Dorsolateral prefrontal cortex (tissue), 122 donors: ENCODE measurements at places on chromosomes 7 and 10.

DNA sequence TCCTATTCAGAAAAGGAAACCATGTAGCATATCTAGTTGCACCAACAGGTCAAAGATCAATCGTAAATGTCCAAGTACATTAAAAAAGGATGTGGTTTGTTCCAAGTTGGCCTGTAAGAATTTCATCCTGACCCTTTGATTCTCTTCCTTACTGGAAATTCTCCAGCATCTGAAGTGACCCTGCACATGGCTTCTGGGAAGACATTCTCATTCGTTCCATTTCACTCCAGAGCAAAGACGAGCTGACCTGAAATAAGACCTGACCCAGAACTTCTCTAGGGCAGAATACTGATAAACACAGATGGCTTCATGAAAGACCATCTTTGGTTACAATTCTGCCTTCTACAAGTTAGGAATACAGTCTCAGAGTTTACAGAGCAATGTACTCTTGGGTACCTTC, 39.8 kb downstream of the ASB4 start:
- DNase-seq, result no peak

DNA sequence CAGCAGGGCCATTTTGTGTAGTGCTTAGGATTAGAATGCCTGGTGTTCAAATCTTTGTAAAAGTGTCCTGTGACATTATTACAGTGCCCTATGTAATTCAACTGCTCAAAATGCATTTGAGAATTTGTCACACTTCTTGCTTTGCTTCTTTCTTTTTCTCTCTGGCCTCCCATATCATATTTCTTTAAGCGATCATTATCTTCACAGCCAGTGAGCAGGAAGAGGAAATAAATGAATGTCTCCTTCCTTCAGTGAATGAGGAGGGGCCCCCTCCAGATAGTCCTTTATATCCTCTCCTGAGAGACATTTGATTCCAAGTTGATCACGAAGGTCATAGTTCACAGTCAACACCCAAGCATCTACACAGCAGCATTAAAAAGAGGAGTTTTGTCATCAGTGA, 425.1 kb upstream of the NPVF start:
- no peak for DNase-seq

DNA sequence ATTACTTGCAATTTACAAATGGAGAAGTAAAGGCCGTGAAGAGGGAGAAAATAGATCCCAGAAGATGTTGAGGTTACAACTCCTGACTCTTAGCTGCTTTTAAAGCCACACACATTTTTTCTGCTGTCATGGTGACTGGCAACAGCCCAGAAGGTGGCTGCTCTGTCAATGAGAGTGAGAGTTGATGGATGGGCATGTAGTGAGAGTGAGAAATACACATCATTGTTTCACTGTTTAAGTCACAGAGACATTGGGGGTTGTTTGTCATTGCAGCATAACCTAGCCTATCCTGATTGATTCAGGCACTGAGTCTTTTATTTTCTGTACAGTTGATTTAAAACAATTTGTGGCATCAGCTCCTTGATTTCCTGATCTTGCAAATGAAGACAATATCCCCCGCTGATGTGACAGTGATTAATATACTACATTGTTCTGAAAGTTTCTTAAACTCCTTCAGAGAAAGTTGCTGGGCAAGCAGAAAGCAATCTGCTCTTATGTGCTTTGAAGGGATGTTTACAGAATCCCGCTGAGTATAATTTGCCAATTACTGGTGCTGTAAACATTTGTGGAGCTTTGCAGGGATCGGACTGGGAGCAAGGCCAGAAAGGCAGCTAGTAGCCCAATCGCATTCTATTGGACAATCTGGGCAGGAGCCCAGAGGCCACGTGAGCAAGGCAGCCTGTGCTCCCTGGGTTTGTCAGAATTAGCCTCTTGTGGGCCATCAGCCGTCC, 229.6 kb downstream of the PRPF18 start:
- peak; percentile 80 for DNase-seq

GRCh38 chr10:70662362-70663220, 9.7 kb upstream of the ADAMTS14 start:
- no peak for DNase-seq

GRCh38 chr10:81733542-81733941, 141.5 kb upstream of the NRG3 start:
- no peak for DNase-seq

DNA sequence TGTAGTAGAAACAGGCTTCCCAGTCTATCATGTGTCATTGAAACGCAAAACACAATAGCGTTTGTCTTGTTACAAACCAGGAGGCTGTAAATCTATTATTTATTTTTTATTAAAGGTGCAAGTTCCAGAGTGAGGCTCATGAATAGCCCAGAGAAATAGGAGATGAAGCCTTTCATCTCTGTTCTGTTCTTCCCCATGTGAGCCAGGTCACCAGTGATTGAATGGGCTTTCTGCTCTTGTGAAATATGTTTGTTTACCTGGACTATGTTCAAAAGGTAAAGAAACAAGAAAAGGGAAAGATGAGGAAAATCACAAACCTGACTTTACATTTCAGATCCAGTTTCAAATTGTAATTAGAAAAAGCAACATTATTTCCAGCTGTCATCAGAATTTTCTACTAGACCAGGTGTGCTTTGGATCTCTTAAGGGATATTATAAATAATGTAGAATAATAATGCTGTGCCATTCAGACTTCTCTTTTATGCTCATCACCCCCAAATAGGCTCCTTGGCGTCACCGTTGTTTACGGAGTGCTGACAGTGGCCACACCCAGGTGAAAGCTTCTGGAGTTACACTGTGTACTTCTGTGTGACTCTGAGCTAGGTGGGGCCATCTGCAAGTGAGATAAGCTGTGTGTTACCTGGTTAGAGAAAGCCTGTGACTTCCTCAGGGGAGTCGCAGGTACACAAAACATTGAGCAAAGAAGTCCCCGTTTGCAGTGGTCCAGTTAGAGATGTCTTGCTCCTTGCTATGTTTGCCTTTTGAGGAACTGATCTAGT, 274.9 kb downstream of the SDK1 start:
- DNase-seq, result no peak

DNA sequence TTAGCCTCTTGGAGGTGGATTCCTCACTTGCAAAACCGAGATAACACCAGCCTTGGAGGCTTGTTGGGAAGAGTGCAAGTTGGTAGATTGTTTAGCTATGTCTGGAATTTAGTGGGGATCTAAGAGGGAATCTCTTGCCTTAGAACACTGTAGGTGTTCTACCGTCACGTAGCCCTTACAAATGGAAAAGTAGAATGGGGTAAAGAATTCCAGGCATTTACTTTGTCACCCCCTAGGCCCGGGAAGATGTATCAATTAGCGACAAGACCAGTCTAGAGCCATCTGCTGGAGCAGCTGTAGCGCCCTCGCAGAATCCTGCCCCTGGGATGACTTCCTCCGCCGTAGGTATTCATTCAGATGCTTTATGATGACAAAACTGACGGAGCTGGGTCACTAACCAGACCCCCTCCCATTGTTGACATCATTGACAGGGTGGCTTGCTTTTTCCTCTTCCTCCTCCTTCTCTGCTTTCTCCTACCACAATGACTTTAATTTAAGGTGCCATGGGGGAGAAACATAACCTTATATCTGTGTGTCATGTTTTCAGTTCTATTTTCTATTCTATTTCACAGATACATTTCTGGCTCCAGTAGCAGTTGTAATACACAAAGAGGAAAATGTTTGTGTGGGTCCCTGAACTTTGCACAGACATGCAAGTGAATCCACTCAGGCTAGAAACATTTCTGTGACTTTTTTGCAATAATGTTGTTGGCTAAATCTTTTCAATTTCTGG, 262.6 kb upstream of the LYZL1 start:
- no peak for DNase-seq

DNA sequence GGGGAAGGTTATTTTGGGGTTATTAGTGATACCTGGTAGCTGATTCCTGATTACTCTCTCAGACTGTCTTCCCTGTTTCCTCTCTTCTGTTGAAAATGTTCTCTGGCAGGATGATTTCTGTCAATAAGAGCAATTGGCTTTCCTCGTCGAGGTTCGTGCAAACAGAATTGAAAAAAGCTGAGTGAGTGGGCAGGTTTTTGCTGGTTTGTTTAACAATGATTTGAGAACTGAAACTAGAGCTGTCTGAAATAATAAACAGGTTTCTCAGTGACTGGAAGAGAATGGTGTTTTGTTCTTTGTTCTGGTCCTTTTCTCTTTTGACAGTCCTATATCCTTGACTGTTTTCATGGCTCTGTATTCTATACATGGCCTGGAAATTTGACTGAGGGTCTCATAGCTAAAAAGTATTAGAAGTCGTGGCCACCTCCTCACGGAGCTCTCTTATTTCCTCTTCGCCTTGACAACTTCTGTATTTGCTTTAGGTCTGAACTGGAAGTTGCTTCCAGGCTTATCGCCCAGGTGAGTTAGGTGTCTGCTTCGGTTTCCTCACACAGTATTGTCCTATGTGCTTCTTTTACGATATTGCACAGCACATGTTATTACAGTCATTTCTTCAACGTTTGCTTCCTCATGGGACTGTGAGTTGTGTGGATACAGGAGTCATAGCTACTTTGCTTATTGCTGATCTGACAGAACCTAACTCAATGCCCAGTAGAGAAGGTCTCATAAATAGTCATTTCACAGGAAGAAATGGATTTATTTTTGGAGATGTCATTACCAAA, 403.6 kb downstream of the NRG3 start:
- DNase-seq, result no peak

- no peak for DNase-seq
Measured at GRCh38 chr7:13508586-13508985, 480.9 kb downstream of the ETV1 start.

DNA sequence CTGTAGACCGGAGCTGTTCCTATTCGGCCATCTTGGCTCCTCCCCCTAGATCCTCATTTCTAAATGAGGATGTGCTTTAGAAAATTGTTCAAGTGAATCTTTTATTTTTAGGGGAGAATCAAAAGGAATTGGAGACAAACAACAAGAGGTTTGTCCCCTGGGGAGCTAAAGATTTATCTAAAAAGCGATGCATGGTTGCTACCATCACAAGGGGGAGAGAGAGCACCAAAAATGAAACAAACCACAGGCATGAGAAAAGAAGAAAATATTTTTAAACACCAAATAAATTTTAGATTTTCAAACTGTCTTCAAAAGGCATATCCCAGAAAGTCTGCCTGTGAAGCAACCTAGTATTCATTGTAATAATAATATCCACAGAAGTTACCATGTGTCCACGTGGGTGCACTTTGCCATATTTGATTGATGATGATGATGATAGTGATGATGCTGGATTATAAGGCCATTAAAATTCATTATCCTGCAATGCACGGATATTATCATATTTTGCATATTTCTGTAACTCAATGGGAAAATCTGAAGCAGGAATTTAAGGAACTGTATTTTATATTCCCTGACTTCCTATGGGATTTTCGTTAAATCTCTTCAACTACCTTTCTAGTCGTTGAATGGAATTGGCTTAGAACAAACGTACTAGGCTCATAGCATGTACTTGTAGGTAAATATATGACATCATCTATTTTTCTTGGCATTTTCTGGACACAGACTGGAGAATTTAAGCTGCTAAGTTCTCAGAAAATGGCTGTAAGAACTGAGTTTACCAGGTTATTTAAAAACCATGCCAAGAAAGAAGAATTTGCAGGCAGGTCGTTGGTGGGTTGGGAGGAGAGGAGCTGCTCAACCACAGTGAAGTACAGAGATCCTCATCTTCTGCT, 171.6 kb downstream of the WDR37 start:
- no peak for DNase-seq

GRCh38 chr10:100836891-100837290, 75.9 kb upstream of the SLF2 start:
- no peak for DNase-seq

- no peak for DNase-seq
Measured at GRCh38 chr10:391305-391704, 256.1 kb downstream of the ZMYND11 start.

GRCh38 chr10:118763202-118763988, 8.6 kb upstream of the CACUL1 start:
- DNase-seq, result no peak

- no peak for DNase-seq
Measured at GRCh38 chr10:809671-810350, 120.3 kb upstream of the DIP2C start.

DNA sequence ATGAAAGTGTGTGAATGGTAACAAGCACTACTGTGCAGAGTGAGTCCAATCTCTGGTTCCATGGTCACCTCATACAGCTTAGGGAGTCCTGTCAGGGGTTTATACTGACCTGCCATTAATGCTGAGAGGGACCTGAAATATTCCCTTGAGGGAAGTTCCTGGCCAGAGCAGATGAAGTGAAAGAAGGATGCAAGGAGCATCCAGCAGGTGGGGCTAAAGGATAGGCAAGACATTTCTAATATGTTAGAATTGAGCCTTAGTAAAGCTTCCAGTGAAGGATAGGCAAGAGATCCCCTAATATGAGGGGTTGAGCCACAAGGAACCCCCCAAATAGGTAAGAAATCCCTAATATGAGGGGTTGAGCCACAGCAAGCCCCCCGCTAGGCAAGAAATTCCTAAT, 25.5 kb upstream of the FAM221A start:
- DNase-seq, result no peak

GRCh38 chr7:139829775-139830117, 682 bp downstream of the TBXAS1 start:
- DNase-seq, result no peak

GRCh38 chr10:44424957-44425356, 40.1 kb upstream of the CXCL12 start:
- DNase-seq, result no peak
